ENCODE measurements at places on chromosomes 5 and 9.

- no peak for DNase-seq
Measured at GRCh38 chr5:1294206-1294834, 548 bp downstream of the TERT start.

- no peak for DNase-seq
Measured at GRCh38 chr5:383621-384020, 59.4 kb upstream of the EXOC3 start.

DNA sequence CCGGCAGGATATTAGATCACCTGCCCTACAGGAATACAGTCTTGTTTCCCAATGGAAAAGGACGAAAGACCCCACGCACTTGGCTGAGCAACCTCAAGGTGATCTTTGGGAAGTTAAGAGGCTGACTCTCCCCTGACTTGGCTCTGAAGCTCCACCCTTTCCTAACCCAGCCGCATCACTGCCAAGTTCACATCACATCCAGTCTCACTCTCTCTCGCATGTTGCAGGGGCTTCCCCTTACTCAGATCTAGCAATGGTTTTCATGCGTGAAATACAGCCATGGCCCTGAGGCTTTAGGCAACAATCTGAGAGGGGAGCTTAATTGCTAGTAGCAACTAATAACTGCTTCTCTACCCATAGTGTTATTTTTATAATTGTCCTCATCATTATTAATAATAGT is 211.6 kb downstream of the DOCK8 start:
- DNase-seq = no peak

DNA sequence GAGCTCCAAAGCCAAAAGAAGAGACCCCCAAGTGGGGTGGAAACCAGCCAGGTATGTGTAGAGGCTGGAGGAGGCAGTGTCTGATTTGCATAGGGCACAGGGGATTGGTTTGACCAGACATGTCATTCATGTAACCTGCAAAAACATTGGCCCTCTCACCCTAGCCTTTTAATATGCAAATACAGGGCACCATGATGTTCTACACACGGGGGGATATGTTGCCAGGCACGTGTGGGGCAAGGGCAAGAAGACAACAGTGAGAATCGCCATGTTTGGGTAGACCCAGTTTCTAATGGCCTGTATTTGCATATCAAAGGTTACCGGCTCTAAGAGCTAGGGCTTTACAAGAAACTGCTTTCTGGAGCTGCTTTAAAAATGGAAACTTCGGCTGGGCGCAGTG is 208.9 kb downstream of the GOLPH3 start:
- DNase-seq = no peak

GRCh38 chr5:43973908-43974307 is 370.9 kb downstream of the NNT start:
- DNase-seq = no peak

DNA sequence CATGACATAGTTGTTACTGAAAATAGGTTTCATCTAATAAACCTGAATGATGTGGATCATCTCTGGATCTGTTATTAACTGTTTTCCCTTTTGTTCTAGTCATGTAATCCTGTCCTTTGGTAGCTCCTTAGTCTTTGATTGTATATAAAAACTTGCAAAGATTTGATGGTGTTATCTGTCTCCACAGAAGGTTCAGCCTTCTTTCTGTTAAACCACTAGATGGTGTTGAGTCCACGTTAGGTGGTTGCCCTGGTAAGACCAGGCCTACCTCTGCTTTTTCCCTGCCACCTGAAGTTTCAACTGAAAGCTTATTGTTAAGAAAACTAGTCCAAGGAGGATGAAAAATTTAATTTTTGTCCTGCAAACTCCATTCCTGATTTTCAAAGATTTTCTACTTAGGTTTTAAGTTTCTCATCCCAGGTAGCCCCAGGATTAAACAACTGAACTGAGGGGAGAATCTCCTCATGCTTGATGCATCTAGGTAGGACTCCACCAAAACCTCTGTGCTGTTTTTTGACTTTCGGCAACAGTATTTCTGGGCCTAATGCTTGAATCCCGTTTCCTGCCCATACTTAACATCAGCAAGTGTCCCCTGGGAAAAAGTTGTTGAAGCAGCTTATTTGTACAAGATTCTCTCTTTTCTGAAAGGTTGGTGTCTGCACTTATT is 68.5 kb downstream of the RICTOR start:
- no peak for DNase-seq

- DNase-seq = no peak
Measured at GRCh38 chr5:148898413-148899075, 72.1 kb downstream of the ADRB2 start.

GRCh38 chr5:1793301-1793740 is 6.3 kb downstream of the MRPL36 start:
- no peak for DNase-seq

- DNase-seq = no peak
Measured at GRCh38 chr5:139445325-139446170, 6.2 kb upstream of the DNAJC18 start.

GRCh38 chr9:16064771-16065170 is 511.9 kb downstream of the CCDC171 start:
- no peak for DNase-seq

DNA sequence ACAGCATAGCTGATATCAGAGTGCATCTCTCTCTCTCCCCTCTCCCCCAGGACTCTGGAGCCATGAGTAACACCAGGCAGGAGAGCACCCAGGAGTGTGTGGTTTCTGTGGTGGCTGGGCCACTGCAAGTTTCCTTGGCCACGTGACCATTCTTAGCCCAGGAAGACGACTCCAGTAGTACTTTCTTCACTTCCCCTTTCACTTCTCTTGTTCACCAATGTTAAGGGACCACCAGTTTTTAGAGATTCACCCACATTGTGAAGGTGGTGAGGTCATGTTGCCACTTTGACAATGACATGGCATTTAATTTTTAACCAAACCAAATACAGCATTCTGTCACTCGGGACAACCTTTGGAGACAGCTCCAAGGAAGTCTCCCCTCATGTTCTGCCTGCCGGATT is 17.9 kb upstream of the DAPK1 start:
- DNase-seq = no peak

DNA sequence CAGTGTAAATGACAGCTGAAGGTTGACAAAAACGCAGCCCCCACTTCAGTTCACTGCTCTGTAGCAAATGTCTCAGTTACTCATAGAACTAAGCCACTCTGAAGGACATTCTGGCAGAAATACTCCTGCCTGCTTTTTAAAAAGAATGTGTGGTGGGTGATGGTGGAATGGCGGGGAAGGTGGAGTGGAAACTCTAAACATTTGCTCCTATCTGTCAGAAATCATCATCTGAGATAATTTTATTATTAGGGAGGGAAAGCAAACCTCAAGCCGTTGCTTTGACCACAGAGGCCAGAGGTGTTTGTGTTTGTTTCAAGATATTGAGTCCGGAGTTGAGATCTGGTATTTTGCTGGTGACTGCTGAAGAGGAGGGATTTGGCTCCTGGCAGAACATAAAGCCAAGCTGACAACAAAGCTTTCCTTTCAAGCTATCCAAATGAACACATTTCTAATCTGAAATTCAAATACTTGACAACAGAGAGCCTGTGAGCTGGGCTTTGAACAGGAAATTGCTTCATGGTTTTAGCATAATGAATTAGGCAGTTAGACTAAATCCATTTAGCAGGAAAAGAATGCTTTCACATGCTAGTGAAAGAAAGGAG is 362.7 kb downstream of the CSNK1G3 start:
- no peak for DNase-seq

- DNase-seq = no peak
Measured at GRCh38 chr5:74538206-74538661, 102.3 kb downstream of the ENC1 start.

DNA sequence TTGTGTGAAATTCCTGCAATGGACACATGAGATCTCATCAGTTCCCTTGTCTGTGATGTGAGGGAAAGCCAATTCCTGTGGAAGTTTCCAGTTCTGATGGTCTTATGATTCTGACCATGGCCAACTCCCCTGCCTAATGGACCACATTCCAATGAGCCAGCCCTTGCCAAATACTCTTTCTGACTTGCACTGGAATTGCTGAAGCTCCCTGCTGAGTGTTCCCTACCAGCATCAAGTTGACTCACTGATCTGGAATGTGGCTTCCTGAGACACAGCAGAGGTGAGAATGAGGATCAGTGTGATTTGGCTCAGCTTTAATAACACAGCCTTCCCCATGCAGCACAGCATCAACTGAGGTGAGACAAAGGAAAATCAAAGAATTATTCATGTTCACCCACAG is 427.8 kb downstream of the KDM4C start:
- no peak for DNase-seq

GRCh38 chr5:58224661-58225060 is 235.2 kb downstream of the PLK2 start:
- no peak for DNase-seq

DNA sequence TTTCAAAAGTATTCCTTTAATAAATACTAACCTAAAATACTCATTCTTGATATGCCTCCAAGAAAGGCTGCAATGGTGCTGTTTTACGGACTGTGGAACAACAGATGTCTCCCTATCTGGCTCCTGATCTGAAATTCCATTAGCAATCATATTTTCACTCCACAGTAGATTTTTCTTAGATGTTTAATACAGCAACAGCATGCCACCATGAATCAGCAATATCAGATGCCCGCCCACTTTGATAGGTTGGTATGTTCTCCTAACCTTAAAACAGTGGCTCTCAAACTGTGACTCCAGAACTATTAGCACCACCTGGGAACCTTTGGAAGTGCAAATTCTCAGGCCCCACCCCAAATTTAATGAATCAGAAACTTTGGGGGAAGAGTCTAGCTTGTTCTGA is 110.2 kb downstream of the MLLT3 start:
- no peak for DNase-seq

GRCh38 chr5:13740471-13740870 is 204.0 kb downstream of the DNAH5 start:
- DNase-seq = no peak
